ENCODE measurements at places on chromosomes 11 and 22. TPM values are rescaled to one million over a fixed set of nuclear protein-coding genes. Genes with fewer than 3 reads are reported as not detected.

Gene CHRM4
- polyA plus RNA-seq: 0.28 TPM

- no peak overlapping the region for H3K27ac ChIP-seq
- no peaks in the 10 kb centered on the region for H3K27me3 ChIP-seq
- H3K4me1 ChIP-seq: no peaks in the 10 kb centered on the region
- H3K4me3 ChIP-seq: no peak overlapping the region
Observed at GRCh38 chr22:37623075-37624016, 14.7 kb downstream of the GGA1 start.

DNA sequence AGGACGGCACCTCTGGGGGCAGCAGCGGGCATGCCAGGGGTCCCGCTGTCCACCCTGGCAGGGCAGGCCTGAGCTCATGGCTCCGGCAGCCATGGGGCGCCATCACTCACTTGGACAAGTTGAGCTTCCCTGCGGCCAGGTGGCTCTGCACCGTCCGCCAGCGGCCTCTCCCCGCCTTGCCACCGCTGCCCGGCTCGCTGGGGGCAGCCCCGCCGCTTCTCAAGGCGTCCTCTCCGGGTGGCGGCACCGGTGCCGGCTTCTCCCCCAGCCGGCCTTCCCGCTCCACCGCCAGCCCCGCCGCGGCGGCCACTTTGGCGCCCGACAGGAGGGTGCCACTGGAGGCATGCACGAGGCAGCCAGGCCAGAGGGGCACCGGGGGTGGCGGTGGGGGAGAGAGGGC lies 35.0 kb downstream of the SYT7 start:
- no peak overlapping the region for H3K4me3 ChIP-seq
- H3K4me1 ChIP-seq: no peaks in the 10 kb centered on the region
- H3K36me3 ChIP-seq: no peaks in the 10 kb centered on the region
- H3K27me3 ChIP-seq: no peaks in the 10 kb centered on the region
- no peak for DNase-seq

DNA sequence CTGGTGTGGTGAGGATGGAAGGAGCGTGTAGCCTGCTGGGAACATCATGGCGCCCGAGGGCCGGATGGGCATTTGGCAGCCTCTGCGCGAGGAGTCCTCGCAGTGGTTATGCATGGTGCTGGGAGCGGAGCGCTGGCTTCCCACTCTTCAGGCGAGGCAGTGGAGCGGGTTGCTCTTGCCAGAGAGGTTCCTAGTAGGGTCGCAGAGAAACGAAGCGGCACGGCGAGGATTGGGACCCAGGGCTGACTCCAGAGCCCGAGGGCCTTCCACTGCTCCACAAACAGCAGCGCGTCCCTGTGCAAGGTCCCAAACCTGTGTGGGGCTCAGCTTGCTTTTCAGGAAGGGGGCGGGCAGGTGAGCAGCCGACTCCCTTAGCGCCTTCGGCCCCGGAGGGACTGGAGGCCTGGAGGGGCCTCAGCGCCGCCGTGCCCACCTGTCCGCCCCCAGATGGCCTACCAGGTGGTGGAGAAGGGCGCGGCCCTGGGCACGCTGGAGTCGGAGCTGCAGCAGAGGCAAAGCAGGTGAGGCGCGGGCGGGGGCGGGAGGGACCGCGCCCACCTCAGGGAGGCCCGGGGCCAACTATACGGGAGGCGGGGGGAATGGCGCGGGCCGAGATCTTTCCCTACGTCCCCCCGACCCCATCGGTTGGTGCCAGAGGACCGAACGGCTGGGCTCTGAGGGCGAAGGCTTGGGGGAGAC lies 7.2 kb downstream of the ATG16L2 start:
- no peaks in the 10 kb centered on the region for H3K36me3 ChIP-seq
- peak overlapping the region; percentile 2 for H3K4me3 ChIP-seq
- no peak overlapping the region for H3K27ac ChIP-seq
- no peaks in the 10 kb centered on the region for H3K4me1 ChIP-seq
- H3K27me3 ChIP-seq: no peaks in the 10 kb centered on the region

- H3K4me3 ChIP-seq: no peak overlapping the region
- H3K4me1 ChIP-seq: no peaks in the 10 kb centered on the region
- H3K27me3 ChIP-seq: no peaks in the 10 kb centered on the region
Observed at GRCh38 chr11:126452241-126453101, 97.0 kb downstream of the ST3GAL4 start.

- DNase-seq: no peak
- no peaks in the 10 kb centered on the region for H3K4me1 ChIP-seq
- H3K27ac ChIP-seq: no peak overlapping the region
Observed at GRCh38 chr22:17422736-17423343, 53.6 kb downstream of the CECR2 start.

Gene DDX25
- not detected for polyA plus RNA-seq

Gene TYR
- polyA plus RNA-seq: not detected
